ENCODE measurements at places on chromosomes 2 and 18.
A peak's percentile ranks its signal among the peaks of the same experiment; 100 is the strongest.

GRCh38 chr2:102667072-102667471, 47.7 kb downstream of the SLC9A2 start:
- no peak overlapping the region for H3K27ac ChIP-seq
- H3K4me3 ChIP-seq: no peak overlapping the region
- no peak for DNase-seq
- H3K36me3 ChIP-seq: no peaks in the 10 kb centered on the region
- no peaks in the 10 kb centered on the region for H3K27me3 ChIP-seq

GRCh38 chr18:50091509-50092244, 103.3 kb downstream of the MYO5B start:
- H3K4me1 ChIP-seq: no peaks in the 10 kb centered on the region
- no peaks in the 10 kb centered on the region for H3K36me3 ChIP-seq
- DNase-seq: no peak
- no peaks in the 10 kb centered on the region for H3K27me3 ChIP-seq
- H3K4me3 ChIP-seq: no peak overlapping the region

- H3K4me3 ChIP-seq: no peak overlapping the region
- no peaks in the 10 kb centered on the region for H3K36me3 ChIP-seq
- H3K27me3 ChIP-seq: no peaks in the 10 kb centered on the region
- DNase-seq: no peak
- H3K4me1 ChIP-seq: no peaks in the 10 kb centered on the region
Measured at GRCh38 chr18:1914489-1914888, 656.8 kb downstream of the METTL4 start.

- no peaks in the 10 kb centered on the region for H3K4me1 ChIP-seq
- H3K4me3 ChIP-seq: no peak overlapping the region
- no peaks in the 10 kb centered on the region for H3K27me3 ChIP-seq
- no peak overlapping the region for H3K27ac ChIP-seq
- DNase-seq: no peak
Measured at GRCh38 chr18:67969458-67969857, 452.9 kb upstream of the DSEL start.

GRCh38 chr18:60549338-60549960, 176.9 kb upstream of the MC4R start:
- no peak overlapping the region for H3K27ac ChIP-seq
- DNase-seq: no peak
- H3K36me3 ChIP-seq: no peaks in the 10 kb centered on the region
- no peak overlapping the region for H3K4me3 ChIP-seq

DNA sequence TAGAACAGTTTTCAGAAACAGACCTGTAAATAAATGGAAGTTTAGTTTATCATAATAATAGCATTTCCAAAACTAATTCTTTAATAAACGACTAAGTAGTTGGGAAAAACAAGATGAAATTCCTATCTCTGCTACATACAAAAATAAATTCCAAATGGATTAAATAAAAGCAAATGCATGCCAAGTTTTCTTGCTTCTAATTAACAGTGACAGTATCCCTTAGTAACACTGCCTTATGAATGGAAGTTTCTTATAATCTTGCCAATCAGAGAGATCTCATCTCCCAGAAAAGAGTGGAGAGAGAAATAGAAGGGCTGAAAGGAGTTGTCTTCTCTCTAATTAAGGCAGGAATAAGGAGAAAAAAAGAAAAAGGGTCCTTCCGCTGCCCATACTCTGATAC, 133.9 kb downstream of the GFPT1 start:
- peaks cover 4% of the 10 kb centered on the region for H3K4me1 ChIP-seq
- DNase-seq: no peak
- H3K4me3 ChIP-seq: no peak overlapping the region
- no peaks in the 10 kb centered on the region for H3K36me3 ChIP-seq

- DNase-seq: peak; percentile 37
- no peaks in the 10 kb centered on the region for H3K36me3 ChIP-seq
- no peak overlapping the region for H3K27ac ChIP-seq
- H3K4me3 ChIP-seq: no peak overlapping the region
- H3K27me3 ChIP-seq: no peaks in the 10 kb centered on the region
- no peaks in the 10 kb centered on the region for H3K4me1 ChIP-seq
Measured at GRCh38 chr2:2823061-2823753, 492.1 kb upstream of the MYT1L start.

GRCh38 chr2:165582409-165582808, 112.9 kb downstream of the CSRNP3 start:
- H3K4me1 ChIP-seq: peaks cover 5% of the 10 kb centered on the region
- H3K4me3 ChIP-seq: no peak overlapping the region
- no peak for DNase-seq
- no peaks in the 10 kb centered on the region for H3K27me3 ChIP-seq
- no peak overlapping the region for H3K27ac ChIP-seq

GRCh38 chr2:7706791-7707190, 789.6 kb downstream of the RNF144A start:
- H3K27ac ChIP-seq: no peak overlapping the region
- H3K27me3 ChIP-seq: no peaks in the 10 kb centered on the region
- H3K4me3 ChIP-seq: no peak overlapping the region
- no peaks in the 10 kb centered on the region for H3K36me3 ChIP-seq
- no peaks in the 10 kb centered on the region for H3K4me1 ChIP-seq

DNA sequence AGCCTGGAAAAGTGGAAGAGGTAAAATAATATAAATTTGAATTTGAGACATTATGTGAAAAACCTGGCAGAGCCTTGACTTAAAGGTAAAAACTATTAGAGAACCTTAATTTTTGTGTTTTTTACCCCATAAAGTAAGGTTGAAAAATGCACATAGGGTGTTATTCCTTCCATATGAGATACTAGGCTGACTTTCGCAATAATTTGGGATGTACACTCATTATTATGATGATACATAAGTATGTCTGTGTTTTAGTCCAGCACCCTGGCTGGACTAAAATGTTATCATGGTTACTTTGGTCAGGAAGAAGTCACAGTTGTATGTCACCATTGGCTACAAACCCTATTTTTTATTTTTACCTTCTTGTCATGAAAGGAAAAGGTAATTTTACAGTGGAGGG, 19.8 kb downstream of the NEMP2 start:
- DNase-seq: no peak
- H3K27me3 ChIP-seq: no peaks in the 10 kb centered on the region
- H3K4me3 ChIP-seq: no peak overlapping the region
- H3K4me1 ChIP-seq: no peaks in the 10 kb centered on the region

All from spleen (tissue), 13 donors.